ENCODE measurements at places on chromosomes 5 and 9.

GRCh38 chr5:82290908-82291307 is 12.8 kb upstream of the RPS23 start:
- DNase-seq: no peak

GRCh38 chr5:105504-106070 is 13.6 kb downstream of the PLEKHG4B start:
- no peak for DNase-seq

DNA sequence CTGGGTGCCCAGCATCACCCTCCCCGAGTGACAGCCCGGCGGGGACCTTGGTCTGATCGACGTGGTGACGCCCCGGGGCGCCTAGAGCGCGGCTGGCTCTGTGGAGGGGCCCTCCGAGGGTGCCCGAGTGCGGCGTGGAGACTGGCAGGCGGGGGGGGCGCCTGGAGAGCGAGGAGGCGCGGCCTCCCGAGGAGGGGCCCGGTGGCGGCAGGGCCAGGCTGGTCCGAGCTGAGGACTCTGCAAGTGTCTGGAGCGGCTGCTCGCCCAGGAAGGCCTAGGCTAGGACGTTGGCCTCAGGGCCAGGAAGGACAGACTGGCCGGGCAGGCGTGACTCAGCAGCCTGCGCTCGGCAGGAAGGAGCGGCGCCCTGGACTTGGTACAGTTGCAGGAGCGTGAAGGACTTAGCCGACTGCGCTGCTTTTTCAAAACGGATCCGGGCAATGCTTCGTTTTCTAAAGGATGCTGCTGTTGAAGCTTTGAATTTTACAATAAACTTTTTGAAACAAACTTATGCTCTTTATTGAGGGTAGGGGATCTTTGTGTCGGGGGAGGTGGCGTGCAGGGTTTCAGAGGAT is 1.3 kb downstream of the GADD45G start:
- DNase-seq: peak; percentile 45

- DNase-seq: no peak
Observed at GRCh38 chr5:885529-885928, 7.1 kb downstream of the BRD9 start.

- no peak for DNase-seq
Observed at GRCh38 chr9:25418974-25419373, 259.3 kb downstream of the TUSC1 start.

DNA sequence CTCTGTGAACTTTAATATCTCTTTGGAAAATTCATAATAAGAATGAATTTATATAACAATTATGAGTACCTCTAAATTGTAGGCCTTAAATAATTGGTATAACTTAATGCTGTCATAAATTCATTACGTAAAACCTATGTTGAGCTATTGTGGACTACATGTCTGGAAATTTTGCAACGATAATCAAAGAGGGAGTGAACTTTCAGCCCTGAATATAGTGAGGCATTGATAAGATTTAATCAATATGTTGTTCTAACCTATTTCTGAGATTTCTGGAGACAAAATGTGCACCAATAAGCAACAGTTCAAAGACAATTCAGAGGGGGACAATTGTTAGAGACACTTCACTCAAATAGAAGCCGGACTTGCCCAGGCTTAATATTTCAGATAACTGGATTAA is 499.4 kb downstream of the ELAVL2 start:
- no peak for DNase-seq

- peak; percentile 34 for DNase-seq
Observed at GRCh38 chr5:1343931-1344901, 683 bp downstream of the CLPTM1L start.

DNA sequence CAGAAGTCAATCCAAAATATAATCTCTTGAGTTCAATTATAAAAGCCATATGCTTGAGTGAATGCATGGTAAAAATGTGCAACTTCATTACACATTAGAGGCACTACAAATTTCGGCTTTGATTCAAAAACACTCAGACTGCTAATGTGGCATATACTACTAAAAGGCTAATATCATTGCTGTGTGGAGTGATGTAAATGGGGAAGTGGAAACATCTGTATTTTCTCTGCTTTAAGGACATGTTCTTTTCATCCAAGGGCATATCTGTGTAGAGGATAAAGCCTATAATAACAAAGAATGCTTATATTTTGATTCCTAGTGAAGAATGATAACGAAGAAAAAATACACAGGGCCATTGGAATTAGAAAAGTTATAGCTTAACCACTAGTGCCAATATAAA is 643.9 kb upstream of the ZNF608 start:
- DNase-seq: no peak

GRCh38 chr9:76552751-76553455 is 93.9 kb downstream of the GCNT1 start:
- DNase-seq: no peak

DNA sequence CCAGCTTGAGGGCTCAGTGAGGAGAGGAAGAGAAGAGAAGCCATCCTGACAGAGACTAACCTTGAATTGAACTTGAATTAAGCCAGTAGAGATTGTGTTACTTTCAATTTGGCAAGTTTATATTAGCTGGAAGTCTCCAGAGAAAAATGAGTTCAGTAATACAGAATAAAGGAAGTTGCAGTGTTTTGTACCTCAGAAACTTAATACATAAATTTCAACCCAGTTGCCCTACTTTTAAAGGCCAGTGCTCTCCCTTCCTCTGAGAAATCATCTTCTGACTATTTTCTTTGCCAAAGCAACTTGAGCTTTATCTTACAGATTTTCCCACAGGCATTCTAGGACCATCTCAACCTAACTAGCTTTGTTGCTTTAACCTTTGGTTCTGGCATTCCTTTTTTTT is 231.0 kb upstream of the GAS1 start:
- DNase-seq: no peak

DNA sequence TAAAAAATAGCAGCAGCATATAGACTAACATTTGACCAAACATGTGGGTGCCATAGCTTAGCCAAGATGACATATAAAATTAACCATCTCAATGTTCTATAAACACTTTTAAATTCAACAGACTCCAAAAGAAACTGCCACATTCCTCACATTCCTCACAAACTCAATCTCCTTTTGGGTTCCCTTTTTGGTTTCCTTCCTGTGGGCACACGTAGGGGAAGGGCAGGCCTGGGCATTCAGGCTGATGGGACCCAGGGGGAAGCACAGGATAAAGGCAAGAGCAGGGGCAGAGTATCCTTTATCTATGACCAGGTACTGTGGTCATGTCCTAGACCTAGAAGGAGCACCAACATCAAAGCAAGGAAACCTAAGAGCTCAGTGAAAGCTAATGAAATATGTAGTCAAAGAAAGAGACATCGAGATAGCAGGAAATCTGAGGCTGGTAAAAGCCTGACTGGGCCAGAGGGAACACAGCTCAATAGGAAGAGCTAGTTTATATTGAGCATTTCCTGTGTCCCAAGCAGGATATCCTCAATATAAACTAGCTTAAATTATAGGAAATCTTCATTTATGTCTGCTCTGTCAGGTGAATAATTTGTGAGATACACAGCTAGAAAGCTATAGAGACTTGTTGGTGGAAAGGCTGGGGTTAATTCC is 13.6 kb upstream of the ERAP1 start:
- no peak for DNase-seq

DNA sequence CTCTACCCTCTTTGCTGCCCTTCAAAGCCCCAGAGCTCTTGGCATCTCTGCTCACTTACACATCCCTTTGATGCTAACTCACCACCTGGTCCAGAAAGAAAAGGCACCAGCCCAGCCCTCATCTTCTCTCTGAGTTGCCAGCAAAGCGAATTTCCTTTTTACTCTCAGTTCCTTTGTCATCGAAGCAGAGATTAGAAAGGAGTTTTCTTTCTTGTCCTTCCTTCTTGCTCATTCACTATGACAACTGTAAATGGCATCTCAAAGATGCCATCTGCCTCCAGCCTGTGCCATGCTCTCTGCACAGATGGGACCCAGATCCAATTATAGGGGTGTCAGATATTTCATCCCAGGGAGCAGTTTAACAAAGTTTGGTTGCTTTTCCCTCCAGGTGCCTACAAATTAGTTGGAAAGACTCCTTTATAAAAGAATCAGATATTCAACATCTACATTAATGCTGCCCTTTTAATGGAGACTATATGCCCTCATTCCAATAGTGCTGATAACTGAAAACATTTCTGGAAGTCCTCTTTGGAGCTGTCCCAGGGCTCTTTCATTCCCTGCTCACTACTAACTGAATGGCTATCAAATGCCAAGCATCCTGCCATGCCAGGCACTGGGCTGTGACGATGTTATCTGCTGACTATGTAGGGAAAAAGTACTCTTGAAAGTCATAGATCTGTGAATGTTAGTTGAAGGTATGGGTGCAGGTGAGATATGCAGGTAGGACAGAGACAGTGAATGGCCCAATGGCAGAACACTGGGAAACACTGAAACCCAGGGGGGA is 58.9 kb downstream of the SUSD1 start:
- DNase-seq: no peak

- peak; percentile 74 for DNase-seq
Observed at GRCh38 chr5:139746691-139747582, 48.7 kb upstream of the PSD2 start.

DNA sequence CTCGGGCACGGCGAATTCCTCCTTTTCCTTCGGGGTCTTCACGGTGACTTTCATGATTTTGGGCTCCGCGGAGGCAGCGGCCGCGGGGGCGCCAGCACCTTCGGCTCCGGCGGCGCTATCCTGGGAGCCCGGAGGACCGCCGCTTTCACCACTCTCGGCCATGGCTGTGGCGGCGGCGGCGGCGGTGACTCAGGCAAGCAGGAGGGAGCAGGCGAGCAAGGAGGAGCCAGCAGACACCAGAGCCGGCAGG is 315 bp downstream of the UBQLN1 start:
- peak; percentile 75 for DNase-seq

- DNase-seq: no peak
Observed at GRCh38 chr5:61319388-61320146, 12.5 kb upstream of the ZSWIM6 start.

DNA sequence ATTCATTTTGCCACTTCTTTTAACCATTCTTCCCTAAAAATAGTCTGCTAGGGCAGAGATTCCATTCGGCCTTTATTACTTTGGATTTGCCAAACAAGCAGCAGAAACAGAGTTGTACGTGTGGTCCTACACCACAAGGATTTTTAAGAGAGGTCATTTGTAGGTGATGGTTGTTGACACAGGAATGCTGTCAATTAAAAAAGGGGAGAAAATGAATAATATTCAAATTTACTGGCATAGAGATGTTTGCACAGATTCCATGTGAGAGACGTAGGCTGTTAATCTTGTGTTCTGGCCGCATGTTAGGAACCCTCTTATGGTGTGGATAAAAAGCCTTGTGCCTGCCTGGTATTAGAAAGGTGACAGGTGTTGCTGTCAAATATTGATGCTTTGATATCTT is 34.9 kb downstream of the TRIO start:
- no peak for DNase-seq

DNA sequence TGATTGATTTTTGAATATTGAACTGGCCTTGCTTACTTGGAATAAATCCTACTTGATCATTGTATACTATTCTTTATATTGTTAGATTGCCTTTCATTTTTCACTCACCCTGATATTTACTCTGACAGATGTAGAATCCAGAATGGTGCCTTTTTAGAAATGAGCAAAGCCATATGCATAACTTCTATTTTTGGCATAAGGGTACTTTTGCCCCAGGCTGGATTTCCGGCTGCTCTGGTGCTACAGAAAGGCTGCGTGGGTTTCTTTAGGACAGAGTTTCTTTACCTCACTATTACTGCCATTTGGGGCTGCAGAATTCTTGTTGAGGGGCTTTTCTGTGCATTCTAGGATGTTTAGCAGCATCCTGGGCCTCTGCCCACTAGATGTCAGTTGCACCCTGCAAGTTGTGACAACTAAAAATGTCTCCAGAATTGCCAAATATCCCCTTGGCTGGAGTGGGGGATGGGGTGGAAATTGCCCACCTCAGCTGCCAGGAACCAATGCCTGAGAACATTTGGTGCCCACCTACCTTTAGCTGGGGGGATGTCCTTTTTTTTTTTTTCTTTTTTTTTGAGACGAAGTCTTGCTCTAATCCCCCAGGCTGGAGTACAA is 50.1 kb downstream of the SLC36A1 start:
- no peak for DNase-seq

DNA sequence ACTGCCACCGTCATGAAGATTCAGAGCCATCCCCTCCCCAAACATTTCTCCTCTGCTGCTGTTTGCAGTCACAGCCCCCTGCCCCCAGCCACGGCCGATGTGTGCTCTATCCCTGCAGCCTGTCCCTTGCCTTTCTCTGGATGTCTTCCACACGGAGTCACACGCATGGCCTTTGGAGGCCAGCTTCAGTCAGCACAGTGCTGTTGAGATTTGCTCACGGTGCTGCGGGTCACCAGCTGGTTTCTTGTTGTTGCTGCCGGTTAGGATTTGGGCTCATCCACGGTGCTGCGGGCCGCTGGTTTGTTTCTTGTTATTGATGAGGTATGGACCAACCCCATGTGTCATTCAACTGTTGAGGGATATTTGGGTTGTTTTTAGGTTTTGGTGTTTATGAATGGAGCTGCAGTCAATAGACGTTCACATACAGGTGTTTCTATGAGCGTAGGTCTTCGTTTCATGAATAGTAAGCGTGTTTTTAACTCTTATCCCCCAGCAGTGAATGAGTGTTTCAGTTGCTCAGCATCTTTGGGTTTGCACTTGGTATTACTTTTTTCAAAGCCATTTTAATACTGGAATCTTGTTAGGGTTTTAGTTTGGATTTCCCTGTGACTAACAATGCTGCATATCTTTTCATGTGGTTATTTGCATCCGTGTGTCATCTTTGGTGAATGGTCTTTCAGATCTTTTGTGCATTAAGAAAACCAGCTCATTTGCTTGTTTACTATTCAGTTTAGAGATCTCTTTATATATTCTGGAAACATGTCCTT is 57.6 kb downstream of the AHRR start:
- no peak for DNase-seq

- DNase-seq: no peak
Observed at GRCh38 chr9:127035423-127035822, 87.0 kb downstream of the ANGPTL2 start.

GRCh38 chr5:104353371-104353770 is 790.8 kb upstream of the NUDT12 start:
- DNase-seq: no peak

DNA sequence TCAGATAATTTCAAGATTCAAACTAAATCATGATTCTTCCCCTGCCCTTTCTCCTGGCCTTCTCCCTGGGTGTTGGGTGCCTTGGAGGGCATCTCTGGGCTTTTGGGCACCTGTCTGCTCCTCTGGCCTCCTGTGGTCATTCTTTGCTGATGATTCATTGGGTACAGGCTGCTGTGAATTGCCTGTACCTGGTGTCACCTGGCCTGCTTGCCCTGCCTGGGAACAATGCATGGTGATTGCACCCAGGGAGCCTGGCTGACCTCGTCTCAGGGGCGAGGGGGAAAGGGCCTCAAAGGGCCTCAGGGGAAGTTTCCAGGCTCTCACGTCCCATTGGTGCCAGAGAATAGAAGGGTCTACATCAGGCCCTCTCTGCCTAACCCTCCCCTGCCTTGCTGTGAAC is 20.1 kb upstream of the CKMT2 start:
- no peak for DNase-seq
